Left lung (tissue), 14 donors: ENCODE measurements at places on chromosomes 4 and X.

DNA sequence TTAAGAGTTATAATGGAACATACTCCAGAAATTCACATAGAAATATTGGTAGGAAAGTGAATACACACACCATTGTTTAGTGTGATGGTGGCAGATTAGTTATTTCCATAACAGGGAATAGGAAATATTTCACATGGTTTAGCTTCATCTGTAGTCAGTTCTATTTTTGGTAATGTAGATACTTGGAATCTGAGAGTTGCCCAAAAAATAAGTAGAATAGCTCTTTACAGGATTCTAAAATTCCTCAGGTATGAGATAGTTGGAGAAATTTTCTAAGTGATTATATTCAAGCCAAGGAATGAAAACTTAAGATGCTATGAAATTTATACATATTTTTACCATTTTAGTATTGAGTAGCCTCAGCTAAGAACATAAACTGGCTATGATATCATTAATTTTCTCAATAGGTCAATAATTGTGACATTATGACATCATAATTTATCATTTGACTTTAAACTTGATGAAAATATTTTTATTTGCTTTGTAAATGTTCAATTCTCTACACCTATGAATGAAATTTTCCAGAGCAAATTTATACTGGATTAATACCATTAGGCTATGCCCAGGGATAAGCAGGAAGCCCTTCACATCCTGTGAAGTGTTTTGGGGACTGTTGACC, 35.8 kb downstream of the CPEB2 start:
- DNase-seq: no peak

DNA sequence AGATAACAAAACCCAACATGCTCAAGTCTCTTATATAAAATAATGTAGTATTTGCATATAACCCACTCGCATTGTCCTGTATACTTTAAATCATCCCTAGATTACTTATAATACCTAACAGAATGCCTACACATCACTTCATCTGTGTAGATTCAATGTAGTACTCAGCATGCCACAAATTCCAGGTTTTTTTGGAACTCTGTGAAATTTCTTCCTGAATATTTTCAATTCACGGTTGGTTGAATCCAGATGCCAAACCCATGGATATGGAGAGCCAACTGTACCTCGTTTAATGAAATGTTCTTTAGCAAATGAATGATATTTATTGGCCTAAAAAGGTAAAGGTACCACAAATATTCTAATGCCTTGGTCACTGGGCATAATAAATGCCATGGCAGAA, 24.8 kb downstream of the CCNI start:
- no peak for DNase-seq

DNA sequence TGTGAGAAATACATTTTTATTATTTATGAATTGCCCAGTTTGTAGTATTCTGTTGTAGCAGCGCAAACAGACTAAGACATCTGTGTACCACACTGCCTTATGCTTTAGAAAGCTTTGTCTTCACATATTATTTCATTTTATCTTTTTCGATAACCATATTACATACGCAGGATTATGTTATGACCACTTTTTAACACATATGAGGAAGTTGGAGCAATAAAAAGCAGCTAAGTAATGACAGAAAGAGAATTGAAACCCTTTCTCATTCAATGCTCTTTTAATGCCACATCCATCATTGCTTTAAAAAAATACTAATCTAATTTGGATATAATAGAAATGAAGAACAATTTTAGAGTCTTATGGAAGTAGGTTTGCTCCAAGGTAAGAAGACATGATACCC, 99.7 kb downstream of the CT47B1 start:
- DNase-seq: no peak

DNA sequence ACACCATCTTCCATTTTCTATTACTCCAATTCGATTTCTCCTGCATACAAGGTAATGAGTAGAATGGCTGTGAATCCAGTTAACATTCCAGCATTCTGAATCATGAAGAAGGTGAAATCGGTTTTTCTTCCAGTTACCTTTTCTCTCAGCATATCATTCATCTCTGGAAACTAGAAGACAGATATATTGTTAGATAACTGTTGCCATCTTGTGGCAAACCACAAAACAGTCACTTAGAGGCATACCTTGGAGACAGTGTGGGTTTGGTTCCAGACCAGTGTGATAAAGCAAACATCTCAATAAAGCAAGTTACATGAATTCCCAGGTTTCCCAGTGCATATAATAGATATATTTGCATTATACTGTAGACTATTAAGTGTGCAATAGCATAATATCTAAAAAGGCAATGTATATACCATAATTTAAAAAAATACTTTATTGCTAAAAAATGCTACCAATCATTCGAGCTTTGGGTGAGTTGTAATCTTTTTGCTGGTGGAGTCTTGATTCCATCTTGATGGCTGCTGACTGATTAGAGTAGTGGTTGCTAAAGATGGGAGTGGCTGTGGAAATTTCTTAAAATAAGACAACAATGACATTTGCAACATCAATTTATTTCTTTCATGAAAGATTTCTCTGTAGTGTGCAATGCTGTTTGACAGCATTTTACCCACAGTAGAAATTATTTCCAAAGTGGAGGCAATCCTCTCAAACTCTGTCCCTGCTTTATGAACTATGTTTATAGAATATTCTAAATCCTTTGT, 82.1 kb downstream of the SLC39A8 start:
- DNase-seq: peak; percentile 40
